ENCODE measurements at places on chromosomes 5 and 9. TPM values are rescaled to one million over a fixed set of nuclear protein-coding genes. Genes with fewer than 3 reads are reported as not detected.

Gene ANKRD31
- 0.65 TPM for total RNA-seq

Gene MRPL41
- total RNA-seq, result 61.0 TPM

Gene SOWAHA
- total RNA-seq, result 0.06 TPM

Gene HTR1A
- not detected for total RNA-seq

Gene CHSY3
- not detected for total RNA-seq

Gene SPOCK1
- total RNA-seq, result not detected

Gene NSD1
- total RNA-seq, result 80.4 TPM

Gene RAB3C
- not detected for total RNA-seq

Gene ACTBL2
- not detected for total RNA-seq

Gene LCN1
- total RNA-seq, result not detected

Gene BHMT2
- total RNA-seq, result not detected

Data from activated CD8-positive, alpha-beta memory T cell treated with anti-CD3 and anti-CD28 coated beads for 36 hours (primary cell).